ENCODE measurements at places on chromosomes 11 and 22.

DNA sequence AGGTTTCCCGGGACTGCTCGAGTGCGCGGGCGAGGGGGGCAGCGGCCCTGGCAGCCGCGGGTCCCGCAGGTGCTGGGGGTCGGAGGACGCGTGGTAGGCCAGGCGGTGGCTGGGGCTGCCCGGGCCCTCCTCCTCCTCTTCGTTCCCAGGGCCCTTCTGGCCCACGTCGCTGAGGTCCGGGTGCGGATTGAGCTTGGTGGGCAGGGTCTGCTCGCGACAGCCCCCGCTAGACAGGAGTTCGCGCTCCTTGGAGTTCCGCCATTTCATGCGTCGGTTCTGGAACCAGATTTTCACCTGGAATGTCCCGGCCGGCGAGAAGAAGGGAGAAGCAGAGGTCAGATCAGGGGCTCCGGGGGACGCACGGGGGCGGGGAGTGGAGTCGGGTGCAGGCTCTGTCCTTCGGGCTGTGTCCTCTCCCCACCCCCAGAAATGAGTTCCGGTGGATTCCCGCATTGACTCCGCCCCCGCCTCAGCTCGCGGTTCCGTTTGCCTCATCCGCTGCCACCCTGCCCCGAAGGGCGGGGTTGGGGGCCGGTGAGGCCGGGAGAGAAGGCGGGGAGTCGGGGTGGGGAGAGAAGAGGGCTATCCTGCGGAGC, 3.9 kb downstream of the DBX1 start:
- DNase-seq, result no peak

DNA sequence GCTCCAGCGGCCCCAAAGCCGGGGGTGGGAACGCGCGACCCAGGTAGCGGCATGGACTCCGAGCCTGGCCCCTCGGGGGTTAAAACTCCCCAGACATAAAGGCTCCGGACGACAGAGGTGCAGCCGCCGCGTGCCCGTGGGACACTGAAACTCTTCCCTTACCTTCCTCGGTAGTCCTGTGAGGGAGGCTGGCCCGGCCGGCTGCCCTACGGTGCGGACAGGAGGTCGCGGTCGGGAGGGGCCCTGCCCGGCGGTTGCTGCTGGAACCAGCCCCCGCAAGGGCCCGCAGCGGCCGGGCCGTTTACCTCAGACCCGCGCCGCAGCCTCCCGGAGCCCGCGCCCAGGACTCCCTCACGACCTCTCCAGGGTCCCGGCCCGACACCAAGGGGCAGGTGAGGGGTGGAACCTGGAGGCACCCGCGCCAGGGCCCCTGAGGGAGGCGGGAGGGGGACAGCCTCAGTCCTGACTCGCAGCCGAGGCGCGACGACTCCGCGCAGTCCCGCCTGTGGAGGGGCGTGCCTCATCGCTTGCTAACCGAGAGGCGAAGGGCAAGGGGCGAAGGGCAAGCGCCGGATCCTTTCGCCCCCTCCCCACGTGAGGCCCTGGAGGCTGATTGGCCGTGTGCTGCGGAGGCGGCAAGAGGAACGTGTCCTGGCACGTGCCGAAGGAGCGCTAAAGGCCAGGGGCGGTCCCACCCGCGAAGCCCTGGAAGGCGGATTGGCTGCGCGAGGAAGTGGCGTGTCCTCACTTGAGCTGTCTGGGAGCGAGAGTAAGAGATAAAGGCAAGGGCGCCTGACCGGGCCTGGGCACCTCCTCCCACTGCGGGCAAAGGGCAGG, at the start of gene UPB1:
TSS of gene UPB1 (plus strand) at position 805 of the 837 bp plus-strand sequence. CDS start 72 bp downstream, outside the sequence.
- DNase-seq, result no peak

DNA sequence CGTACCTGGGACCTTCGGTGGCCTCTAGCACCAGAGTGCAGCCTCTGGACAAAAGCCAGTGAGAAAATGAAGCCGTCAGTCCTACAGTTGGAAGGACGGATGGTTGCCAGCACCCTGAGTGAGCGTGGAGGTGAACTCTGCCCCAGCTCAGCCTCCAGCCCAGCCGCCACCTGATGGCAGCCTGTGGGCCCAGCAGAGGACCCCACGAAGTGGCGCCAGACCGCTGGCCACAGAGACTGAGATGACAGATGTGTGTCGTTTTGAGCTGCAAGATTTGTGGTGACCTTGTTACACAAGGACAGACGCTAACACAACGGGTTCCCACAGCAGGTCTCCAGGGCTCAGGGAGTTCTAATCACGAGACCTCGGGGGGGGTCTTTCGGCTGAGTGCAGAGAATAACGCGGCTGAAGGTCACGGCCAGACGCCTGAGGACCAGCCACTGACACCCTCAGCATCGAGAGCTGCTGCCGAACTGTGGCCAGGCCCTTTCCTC, 75.0 kb downstream of the BRD1 start:
- DNase-seq, result no peak

GRCh38 chr22:32482708-32483107, 8.1 kb downstream of the FBXO7 start:
- peak; percentile 42 for DNase-seq

DNA sequence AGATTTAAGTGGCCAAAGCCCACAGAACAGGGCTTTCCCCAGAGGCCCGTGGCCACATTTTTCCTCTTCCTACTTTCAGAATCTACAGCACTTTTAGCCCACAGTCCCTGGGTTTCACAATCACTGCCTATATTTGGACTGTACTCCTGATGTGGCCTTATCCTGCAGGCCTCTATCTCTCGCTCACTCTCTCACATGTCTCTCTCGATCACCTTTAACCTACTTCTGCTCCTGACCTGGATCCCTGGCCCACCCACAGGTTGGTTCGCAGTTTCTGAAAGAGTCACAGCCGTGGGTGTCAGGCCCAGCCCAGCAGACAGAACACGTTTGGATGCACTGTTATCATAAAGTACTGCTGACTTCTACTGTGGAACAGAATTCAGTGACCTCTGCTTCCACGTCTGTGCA, 55.5 kb downstream of the LARGE1 start:
- DNase-seq, result no peak

DNA sequence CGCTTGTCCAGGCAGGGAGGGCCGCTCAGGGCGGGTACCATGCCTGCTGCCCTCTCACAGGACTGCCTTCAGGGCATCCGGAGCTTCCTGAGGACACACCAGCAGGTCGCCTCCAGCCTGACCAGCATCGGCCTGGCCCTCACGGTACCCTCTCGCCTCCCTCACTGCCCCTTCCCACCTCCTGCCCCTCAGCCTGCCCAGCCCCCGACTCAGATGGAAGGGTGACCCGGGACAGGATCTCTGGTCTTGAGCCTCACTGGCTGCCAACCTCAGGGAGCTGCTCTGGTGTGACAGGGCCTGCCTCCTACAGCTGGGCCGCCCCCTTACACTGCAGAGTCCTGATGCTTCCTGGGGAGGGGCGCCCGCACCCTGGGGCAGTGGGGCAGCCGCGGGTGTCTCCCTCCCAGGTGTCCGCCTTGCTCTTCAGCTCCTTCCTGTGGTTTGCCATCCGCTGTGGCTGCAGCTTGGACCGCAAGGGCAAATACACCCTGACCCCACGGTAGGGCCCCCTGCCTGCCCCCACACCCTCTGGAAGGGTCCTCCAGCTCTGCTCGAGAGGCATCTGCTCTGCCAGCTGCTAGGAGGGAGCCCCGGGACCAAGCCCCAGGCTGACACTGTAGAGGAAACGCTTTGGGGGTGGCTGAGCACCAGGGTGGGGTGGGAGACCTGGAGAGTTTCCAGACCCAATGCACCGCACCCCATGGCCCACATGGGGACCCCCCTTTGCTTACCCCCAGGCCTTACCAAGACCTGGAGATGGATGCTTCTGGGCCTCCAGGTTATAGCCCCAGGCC, 14.6 kb downstream of the TSPAN32 start:
- DNase-seq, result no peak

- DNase-seq, result no peak
Observed at GRCh38 chr11:313304-313786, 495 bp upstream of the IFITM1 start.

DNA sequence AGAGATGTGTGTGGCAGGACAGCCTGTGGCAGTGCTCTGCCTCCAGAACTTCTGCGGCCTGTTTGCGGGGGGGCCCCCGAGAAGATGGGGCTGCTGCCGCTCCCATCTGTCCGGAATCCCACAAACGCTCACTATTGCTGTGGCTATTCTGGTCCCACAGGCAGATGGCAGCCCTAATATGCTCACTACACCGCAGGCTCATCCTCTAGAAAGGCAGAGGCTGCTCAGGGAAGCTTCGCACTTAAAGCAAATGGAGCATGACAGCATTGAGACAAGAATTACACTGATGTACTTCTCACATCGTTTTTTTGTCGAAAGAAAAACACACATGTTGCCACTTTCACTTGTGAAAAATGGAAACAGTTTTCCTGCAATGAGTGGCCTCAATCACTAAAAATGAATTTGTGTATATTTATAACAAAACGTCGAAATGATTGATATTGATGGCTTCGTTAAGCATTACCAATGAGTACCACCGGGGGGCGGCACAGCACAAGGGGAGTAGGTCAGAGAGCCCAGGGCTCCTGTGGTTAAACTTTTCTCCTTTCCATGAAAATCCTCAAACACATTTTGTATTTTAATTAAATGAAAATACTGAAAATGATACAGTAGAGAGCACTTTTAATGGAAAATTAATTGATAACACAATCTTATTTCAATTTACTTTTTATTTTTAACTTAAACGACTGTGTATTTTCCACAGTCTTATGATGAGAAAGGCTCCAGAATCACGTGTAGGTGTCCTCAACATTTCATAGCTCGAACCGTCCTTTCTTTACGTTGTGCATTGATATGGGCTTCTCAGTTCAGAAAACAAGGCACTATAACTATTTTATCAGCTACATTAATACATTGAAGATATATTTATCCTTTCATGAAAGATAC, 69.1 kb downstream of the CTTN start:
- no peak for DNase-seq

- DNase-seq, result no peak
Observed at GRCh38 chr22:27099946-27100722, 442.7 kb downstream of the MIAT start.

GRCh38 chr11:124762105-124762623, at the start of gene ESAM:
ESAM (minus strand) TSS chr11:124762290; CDS start chr11:124762154, 136 bp downstream.
- no peak for DNase-seq

DNA sequence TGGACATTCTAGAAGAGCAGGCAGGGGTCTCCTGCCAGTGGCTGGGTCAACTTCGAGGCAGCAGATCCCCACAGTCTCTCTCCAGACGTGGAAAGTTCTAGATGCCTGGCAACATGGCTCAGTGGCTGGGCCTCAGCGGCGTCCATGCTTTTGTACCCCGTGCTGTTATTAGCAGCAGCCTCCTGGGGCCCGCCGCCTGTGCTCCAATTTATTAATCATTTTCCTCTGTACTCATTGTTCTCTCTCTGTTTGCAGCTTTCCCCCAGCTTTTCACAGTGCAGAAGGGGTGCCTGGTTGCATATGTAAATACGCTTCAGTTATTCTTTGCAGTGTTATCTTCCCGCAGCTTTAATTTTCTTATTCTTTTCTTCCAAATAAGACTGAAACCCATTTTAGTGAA, 515.1 kb downstream of the TBC1D22A start:
- DNase-seq, result no peak

DNA sequence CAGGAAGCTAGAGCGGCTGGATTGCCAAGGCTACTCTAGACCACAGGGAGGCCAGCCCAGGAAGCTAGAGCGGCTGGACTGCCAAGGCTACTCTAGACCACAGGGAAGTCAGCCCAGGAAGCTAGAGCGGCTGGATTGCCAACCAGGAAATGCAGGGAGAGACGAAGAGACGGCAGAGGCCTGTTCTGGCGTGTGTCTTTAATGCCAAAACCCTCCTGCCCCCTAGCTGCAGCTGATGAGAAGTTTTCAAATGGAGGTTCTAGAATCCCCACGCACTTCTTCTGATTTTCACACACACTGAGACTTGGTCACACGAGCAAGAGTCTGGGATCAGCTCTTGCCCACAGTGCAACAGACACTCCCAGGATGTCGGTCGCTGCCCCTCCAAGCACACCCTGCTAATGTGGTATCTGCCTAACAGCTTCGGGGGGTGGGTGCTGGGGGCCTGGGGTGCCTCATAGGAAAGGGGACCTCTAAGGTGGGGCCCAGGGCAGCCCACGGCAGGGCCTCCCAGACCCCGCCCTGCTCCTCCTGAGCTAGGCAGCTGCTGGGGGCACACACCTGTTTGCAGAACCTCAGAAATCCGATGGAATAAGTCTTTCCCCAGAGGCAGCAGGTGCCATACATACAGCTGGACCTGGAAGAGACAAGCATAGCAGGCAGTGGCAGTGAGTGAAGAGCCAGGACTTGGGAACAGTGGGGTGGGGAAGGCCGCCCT, 28.5 kb downstream of the MAFF start:
- peak; percentile 9 for DNase-seq

DNA sequence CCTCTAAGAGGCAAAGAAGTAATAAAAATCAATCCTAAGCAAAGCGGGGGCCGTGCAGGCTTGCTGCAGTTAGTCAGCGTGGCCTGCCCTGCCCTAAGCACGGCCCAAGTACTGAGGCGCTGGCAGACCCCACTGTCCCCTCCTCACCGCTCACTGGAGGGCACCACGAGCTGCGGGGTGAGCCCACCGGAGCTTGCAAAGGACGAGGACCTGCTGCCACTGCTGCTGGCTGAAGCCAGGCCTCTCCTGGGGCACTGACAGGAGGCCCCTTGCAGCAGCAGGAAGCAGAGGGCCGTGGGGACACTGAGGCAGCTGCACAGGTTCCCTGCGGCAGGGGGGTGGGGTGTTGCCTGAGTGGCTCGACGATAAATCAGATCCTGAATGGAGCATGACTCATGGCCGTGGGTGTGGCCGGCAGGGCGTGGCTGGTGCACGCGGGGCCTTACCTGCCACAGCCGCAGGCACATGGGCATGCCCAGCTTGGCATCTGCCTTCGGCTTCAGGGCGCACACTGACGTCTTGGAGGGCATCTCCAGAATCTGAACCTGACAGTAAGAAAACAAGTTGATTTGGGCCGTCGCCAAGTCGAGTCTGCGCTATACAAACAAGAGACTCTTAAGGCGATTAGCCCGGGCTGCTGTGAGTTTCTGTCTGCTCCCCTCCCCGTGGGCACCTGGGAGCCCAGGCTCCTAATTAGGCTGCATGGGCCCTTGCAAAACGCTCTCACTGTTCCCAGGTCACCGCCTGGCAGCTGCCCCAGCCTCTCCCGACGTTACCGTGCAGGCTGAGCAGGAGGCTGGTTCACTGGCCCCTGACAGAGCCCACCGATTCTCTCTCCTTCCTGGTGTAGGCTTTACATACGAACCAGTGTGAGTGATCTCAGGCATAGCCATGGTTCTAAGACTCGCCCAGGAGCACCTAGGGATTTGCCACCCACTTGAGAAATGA, 45.9 kb downstream of the TBX1 start:
- no peak for DNase-seq

GRCh38 chr11:18849406-18849805, 57.8 kb upstream of the PTPN5 start:
- DNase-seq, result no peak

GRCh38 chr11:10492084-10492483, 37.0 kb downstream of the AMPD3 start:
- DNase-seq, result no peak

- DNase-seq, result no peak
Observed at GRCh38 chr22:43007519-43008102, 7.3 kb downstream of the PACSIN2 start.

- peak; percentile 13 for DNase-seq
Observed at GRCh38 chr11:121417055-121417551, 35.0 kb upstream of the SORL1 start.

All from activated CD4-positive, alpha-beta T cell treated with anti-CD3 and anti-CD28 coated beads, Interleukin-2, amount 50 U/mL, for 24 hours (primary cell).